ENCODE measurements at places on chromosomes 1 and 21.

GRCh38 chr21:42112857-42113256 is 41.7 kb downstream of the UMODL1 start:
- H3K4me3 ChIP-seq: no peak overlapping the region
- no peak for DNase-seq
- H3K36me3 ChIP-seq: no peaks in the 10 kb centered on the region
- no peak overlapping the region for H3K27ac ChIP-seq

DNA sequence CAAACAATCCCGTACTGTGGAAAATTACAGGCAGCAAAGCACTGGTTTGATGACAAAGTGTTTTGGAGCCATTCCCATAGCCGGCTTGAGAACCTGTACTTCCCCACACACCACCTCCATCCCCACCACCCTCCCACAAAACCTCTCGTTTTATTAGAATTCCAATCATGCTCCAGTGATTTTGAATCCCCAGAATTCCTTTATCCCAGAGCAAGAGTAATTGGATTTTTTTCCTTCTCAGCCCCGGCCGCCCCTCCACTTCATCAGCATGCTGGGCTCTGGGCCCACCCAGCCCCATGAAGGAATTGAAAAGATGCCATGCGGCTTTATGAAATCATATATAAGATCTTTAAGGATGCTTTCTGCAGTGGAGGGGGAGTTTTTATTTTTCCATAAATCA is 136.6 kb downstream of the OMA1 start:
- H3K36me3 ChIP-seq: no peaks in the 10 kb centered on the region
- no peak overlapping the region for H3K27ac ChIP-seq
- no peak for DNase-seq
- H3K27me3 ChIP-seq: no peaks in the 10 kb centered on the region

- peak; percentile 87 for DNase-seq
- peak within 1 kb of the TSS; percentile 92 for H3K4me3 ChIP-seq
- H3K4me1 ChIP-seq: peaks cover 19% of the 10 kb centered on the region
- H3K27me3 ChIP-seq: no peaks in the 10 kb centered on the region
- peak within 1 kb of the TSS; percentile 90 for H3K27ac ChIP-seq
- H3K36me3 ChIP-seq: no peaks in the 10 kb centered on the region
These were observed at the start of gene PDXK for GRCh38 chr21:43718872-43719747. PDXK (plus strand) TSS chr21:43719129; CDS start chr21:43719295, 166 bp downstream.

- peak; percentile 9 for DNase-seq
- H3K4me3 ChIP-seq: no peak overlapping the region
- H3K4me1 ChIP-seq: peaks cover 6% of the 10 kb centered on the region
- H3K36me3 ChIP-seq: no peaks in the 10 kb centered on the region
- H3K27me3 ChIP-seq: no peaks in the 10 kb centered on the region
These were observed 419.5 kb upstream of the DEPDC1 start for GRCh38 chr1:68916221-68916902.

GRCh38 chr1:151238467-151238739 is 16.1 kb upstream of the PSMD4 start:
- no peaks in the 10 kb centered on the region for H3K27me3 ChIP-seq
- H3K27ac ChIP-seq: no peak overlapping the region
- H3K36me3 ChIP-seq: peaks cover 17% of the 10 kb centered on the region
- no peak overlapping the region for H3K4me3 ChIP-seq

Measured in pancreas (tissue), 10 donors.